ENCODE measurements at places on chromosomes 6 and 20. TPM values are rescaled to one million over a fixed set of nuclear protein-coding genes. Genes with fewer than 3 reads are reported as not detected.
A peak's percentile ranks its signal among the peaks of the same experiment; 100 is the strongest.

GRCh38 chr6:143973097-143973966 lies 34.7 kb downstream of the PLAGL1 start:
- H3K4me3 ChIP-seq, result no peak overlapping the region
- no peak overlapping the region for H3K27ac ChIP-seq
- no peaks in the 10 kb centered on the region for H3K27me3 ChIP-seq
- H3K36me3 ChIP-seq, result no peaks in the 10 kb centered on the region
- H3K4me1 ChIP-seq, result no peaks in the 10 kb centered on the region

DNA sequence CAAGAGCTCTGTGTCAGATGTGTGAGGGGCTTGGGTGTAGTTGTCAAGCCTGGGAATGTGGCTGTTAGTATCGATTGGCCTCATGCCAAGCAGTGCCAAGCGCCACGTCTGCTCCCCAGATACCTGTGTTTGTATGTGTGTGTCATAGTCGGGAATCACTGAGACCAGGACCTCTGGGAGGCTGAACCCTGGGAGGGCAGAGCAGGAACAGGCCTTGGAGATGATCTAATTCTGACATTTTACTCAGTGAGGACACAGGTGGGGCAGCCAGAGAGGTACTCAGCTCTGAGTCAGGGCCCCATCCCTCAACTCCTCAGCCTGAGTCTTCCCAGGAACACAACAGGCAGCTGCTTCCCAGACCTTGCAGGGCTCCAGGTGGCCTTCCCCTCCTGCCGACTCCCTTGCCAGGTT lies 51.2 kb upstream of the FANCE start:
- H3K27me3 ChIP-seq, result no peaks in the 10 kb centered on the region
- DNase-seq, result peak; percentile 46
- H3K27ac ChIP-seq, result no peak overlapping the region
- no peak overlapping the region for H3K4me3 ChIP-seq
- H3K4me1 ChIP-seq, result peaks cover 18% of the 10 kb centered on the region
- H3K36me3 ChIP-seq, result no peaks in the 10 kb centered on the region

HLA-DRB5 gene
- polyA plus RNA-seq, result not detected

MLN gene
- polyA plus RNA-seq, result not detected

DNA sequence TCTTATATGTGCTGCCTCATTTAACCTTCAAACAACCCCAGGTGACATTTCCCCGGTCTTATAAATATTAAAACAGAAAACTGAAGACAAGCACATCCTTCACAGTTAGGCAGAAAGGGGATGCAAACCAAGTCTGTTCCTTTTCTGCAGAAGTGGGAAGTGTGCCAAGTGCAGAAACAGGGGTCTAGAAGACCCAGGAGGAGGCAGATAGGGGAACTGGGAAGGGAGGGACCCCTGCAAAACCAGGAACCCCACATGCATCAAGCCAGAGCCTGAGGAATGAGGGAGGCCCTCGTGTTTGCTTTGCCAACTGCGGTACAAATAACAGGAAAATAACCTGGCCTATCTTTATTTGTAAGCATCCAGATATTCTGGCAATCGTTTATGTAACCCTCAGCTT lies 17.0 kb upstream of the CST3 start:
- no peak overlapping the region for H3K27ac ChIP-seq
- no peaks in the 10 kb centered on the region for H3K4me1 ChIP-seq
- H3K36me3 ChIP-seq, result no peaks in the 10 kb centered on the region
- H3K27me3 ChIP-seq, result no peaks in the 10 kb centered on the region
- H3K4me3 ChIP-seq, result no peak overlapping the region

DNA sequence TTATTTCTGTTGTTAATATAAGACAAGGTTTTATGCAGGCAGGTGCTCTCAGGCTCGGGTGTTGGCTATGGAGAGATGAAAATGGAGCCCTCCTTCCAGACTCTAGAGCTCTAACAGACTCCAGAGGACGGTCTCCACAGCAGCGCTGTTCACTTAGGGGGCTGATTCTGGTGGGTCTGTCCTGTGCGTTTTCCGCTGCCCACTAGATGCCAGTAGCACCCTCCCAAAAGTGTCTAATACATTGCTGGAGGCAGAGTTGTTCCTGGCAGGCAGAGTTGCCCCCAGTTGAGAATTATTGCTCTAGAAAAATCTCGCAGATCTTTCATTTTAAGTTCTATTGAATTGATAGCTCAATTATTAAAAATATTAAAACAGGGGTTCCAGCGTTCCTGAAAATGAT lies 109.9 kb downstream of the MAP3K4 start:
- H3K4me3 ChIP-seq, result no peak overlapping the region
- H3K36me3 ChIP-seq, result peaks cover 26% of the 10 kb centered on the region
- DNase-seq, result peak; percentile 43
- no peaks in the 10 kb centered on the region for H3K27me3 ChIP-seq
- no peak overlapping the region for H3K27ac ChIP-seq
- H3K4me1 ChIP-seq, result peaks cover 5% of the 10 kb centered on the region

- no peak for DNase-seq
- H3K27me3 ChIP-seq, result no peaks in the 10 kb centered on the region
- H3K4me3 ChIP-seq, result no peak overlapping the region
Observed at GRCh38 chr20:59925899-59926298, 7.5 kb downstream of the SYCP2 start.

- no peaks in the 10 kb centered on the region for H3K36me3 ChIP-seq
- no peak overlapping the region for H3K27ac ChIP-seq
- DNase-seq, result no peak
- H3K27me3 ChIP-seq, result no peaks in the 10 kb centered on the region
- peaks cover 7% of the 10 kb centered on the region for H3K4me1 ChIP-seq
Observed at GRCh38 chr6:20947977-20948376, 413.7 kb downstream of the CDKAL1 start.
